ENCODE measurements at places on chromosomes 12 and 14.
A peak's percentile ranks its signal among the peaks of the same experiment; 100 is the strongest.

DNA sequence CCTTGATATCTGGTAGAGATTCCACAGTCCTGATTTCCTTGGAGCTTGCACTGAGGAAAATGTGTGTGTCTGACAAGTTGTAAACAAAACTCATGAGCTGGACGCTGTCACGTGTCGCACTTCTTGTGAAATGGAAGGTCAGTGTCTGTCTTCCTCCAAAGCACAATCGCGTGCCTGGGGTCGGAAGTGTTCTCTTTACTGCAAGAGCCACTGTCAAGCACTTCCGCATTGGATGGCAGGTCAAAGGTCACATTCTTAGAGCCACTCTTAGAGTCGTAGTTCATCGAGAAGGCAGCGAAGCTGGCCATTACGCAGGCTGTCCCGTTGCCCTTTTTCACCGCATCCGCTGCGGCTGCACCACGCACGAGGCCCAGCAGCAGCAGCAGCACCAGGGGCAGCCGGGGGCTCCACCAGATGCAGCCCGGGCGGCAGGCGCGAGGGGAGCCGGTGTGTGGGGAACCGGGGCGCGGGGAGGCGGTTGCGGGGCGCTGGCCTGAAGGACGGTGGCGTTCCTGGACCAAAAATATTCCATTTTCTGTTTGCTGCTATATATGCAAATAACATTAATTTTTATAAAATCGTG lies 45.0 kb downstream of the LRTM2 start:
- no peak for DNase-seq

DNA sequence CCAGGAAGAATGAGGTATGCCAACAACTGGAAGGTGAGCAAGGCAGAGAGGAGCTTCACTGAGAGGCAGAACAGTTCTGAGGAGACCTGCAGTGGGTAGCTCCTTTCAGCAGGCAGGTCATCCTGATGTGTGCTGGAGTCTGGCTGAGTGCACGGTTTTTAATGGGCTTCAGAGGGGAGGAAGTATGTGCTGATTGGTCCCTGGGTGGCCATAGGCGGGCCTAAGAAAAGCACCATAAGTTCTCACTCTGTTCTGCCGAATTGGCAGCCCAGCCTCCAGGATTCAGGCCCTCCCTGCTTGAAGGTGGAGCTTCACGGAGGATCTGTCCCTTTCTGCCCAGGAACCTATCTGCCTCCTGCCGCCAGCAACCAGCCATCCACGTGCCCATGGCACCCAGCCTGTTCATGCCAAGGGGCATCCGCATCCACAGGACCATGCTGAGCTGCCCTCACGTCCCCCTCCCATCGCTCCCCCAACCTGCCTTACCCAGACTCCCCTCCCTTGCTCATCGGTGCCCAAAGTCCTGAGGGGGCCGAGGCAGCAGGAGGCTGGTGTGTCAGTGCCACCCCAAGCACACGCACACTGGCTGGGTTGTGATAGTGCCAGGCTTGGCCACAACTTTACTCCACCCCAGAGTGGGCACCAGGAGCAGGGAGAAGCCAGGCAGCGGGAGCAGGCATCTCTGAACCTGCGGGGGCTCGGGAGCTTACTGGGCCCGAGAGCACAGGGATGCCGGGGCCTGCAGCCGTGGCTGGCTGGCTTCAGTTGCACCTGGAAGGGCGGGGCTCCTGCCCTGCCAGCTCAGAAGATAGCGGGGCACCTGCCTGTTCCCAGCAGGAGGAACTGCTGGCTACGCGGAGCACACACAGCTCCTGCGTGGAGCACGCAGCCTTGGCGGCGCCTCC lies 608.4 kb upstream of the FOXG1 start:
- DNase-seq, result no peak

GRCh38 chr14:96027431-96028355 lies 11.5 kb upstream of the C14orf132 start:
- DNase-seq, result no peak

DNA sequence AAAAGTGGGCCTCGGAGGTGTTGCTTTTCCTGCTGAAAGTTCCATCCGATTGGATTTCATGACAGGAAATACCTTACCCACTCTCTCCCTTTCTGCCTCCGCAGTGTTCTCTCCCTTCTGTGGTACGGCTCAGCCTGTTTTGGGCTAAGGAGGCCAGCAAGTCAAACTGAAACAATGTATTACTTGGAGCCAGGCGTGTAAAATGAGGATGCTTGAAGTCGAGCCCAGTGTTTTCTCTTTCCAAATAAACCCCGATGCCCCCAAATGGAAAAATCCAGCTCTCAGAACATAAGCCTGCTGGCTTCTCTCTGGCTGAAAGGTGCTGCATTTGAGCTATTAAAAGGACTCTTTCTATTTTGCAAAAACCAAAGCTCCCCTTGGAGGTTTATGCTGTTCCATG lies 124.7 kb downstream of the ZNF664 start:
- DNase-seq, result no peak

DNA sequence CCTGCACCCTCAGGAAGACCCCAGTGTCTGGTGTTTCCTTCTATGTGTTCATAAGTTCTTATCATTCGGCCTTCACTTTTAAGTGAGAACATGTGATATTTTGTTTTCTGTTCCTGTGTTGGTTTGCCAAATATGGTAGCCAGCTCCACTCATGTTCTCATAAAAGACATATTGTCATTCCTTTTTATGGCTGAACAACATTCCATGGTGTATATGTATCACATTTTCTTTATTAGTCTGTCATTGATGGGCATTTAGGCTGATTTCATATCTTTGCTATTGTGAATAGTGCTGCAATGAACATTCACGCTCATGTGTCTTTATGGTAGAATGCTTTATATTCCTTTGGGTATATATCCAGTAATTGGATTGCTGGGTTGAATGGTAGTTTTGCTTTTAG lies 645.1 kb downstream of the SLC16A7 start:
- DNase-seq, result no peak

DNA sequence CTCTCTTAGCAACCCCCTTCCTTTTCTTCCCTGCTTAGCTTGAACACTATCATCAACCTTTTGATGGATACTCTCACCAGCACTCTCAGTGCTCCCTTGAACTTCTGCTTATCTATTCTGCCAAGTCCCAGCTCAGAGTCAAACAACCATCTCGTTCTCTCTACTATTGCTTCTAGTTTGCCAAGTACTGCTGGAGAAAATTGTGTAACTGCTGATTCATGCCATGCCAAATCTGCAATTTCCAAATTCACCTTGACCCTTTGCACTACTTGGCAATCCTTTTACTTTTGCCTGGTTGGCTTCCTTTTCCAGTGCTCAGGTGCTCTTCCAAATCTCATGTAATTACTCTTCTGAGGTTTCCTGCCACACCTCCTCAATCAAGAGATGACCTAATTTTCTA lies 2.8 kb upstream of the CCDC196 start:
- DNase-seq, result no peak

- no peak for DNase-seq
Measured at GRCh38 chr12:115972241-115972640, 305.3 kb downstream of the MED13L start.

- DNase-seq, result no peak
Measured at GRCh38 chr12:109336593-109336992, 11.1 kb upstream of the MYO1H start.

- peak; percentile 14 for DNase-seq
Measured at GRCh38 chr12:109264095-109264942, 44.8 kb downstream of the FOXN4 start.

DNA sequence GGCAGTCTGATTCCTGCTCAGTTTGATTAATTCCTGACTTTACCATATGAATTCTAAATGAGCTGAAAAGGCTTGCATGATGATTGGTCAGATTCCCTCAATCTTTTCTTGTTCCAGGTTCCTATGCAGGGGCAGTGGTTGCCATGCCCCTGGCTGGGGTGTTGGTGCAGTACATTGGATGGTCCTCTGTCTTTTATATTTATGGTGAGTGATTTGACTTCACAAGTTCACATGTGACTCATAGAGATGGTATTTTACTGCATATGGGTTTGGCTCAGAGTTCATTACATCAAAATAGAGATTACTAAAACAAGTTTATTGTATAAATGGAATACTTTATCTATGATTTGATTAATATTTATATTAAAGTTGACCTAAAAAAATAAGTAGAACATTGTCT lies 44.8 kb downstream of the SLC17A8 start:
- no peak for DNase-seq

DNA sequence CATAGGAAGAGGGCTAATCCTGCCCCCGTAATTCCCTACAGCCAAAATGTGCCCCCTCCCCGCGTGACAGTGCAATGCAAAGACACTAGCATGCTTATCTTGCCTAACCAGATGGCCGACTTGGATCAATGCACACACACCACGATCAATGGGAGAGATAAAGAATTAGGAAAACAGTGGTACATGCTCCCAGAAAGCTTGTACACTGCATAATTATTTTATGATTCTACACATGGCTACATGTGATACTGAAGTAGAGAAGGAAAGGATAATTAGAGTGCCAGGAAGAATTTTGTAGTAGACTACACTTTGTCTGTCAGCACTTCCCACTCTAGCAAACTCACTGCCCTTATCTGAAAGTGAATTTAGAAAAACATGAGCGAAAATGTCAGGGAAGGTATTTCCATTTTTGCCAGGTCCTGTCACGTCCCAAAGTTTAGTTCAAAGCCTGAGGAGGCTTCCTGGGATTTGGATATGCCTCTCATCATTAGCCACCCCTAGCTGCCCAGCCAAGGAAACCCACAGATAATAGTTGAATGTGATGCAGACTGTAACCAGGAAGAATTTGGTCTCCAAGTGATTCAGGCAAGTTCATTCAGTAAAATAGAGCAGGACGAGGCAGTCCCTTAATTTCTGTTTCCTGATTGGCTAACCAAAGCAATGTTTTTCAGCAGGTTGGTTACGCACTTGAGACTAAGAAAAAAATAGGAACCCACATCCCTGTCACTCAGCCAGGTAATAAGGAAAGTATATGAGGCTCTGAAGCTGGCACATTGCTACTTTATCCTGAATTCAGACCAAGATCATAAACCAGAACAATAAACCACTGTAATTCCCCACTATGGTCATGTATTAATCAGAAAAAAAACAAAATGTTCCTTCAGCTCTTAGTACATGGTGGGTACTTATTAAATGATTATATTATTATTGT lies 199.6 kb upstream of the OTX2 start:
- no peak for DNase-seq

DNA sequence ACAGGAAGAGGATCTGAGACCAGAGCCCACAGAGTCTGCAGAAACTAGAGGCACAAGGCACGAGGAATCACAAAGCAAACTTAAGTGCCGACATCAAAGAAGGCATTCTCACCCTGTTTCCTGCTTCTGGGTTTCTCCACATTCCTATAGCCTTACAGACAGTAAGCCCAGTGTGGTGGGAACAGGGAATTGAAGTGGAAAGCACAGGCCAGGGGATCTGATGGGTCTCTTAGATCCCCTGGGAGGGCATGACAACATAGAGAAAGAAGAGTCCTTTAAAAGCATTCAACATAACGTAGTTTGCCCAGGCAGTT lies 75.6 kb upstream of the FRMD6 start:
- no peak for DNase-seq

Measured in stimulated activated CD8-positive, alpha-beta memory T cell treated with anti-CD3 and anti-CD28 coated beads, Interleukin-15, amount 100 ng/mL, for 24 hours (primary cell).